CD8-positive, alpha-beta memory T cell (primary cell): ENCODE measurements at places on chromosomes 1 and 21.
A peak's percentile ranks its signal among the peaks of the same experiment; 100 is the strongest.

GRCh38 chr1:53172426-53173128, 24.0 kb upstream of the CPT2 start:
- H3K27ac ChIP-seq, result no peak overlapping the region
- H3K4me1 ChIP-seq, result no peaks in the 10 kb centered on the region
- H3K27me3 ChIP-seq, result peaks cover 9% of the 10 kb centered on the region
- H3K4me3 ChIP-seq, result no peak overlapping the region
- no peaks in the 10 kb centered on the region for H3K36me3 ChIP-seq

DNA sequence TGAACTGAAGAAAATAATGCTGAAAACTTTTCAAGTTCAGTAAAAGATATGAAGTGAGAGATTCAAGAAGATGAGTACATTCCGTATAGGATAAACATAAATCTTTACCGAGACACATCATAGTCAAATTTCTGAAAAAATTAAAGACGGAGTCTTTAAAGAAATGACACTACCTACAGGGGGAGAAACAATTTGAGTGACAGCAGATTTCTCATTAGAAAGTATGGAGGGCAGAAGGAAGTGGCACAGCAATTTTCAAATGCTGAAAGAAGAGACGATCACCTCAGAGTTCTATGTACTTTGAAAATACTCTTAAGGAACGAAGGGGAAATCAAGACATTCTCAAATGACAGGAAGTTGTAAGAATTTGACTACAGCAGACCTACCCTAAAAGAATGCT, 271.2 kb downstream of the ZP4 start:
- no peaks in the 10 kb centered on the region for H3K36me3 ChIP-seq
- H3K27ac ChIP-seq, result no peak overlapping the region
- H3K4me3 ChIP-seq, result no peak overlapping the region
- no peaks in the 10 kb centered on the region for H3K27me3 ChIP-seq
- H3K4me1 ChIP-seq, result no peaks in the 10 kb centered on the region
- no peak for DNase-seq

DNA sequence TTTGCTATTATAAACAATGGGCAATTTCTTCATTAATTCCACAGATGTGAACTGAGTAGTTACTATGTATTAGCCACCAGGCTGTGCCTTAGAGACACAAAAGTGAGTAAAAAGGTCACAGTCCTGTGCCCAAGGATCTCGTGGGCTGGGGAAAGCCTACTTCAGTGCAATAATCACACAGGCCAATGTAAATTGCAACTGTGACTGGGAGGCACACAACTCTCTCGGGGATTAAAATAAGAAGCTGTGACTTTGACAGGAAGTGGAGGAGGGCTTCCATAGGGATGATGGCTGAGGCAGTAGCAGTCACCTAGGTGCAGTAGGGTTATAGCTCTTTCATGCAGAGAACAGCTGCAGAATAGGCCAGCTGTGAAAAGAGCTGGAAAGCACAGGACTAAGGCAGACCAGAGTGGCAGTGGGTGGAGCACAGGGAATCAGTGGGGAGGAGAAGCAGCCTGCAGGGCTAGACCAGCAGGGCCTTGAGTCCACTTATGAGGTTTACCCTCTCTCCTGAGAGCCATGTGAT, 121.9 kb downstream of the MAB21L3 start:
- H3K4me3 ChIP-seq, result no peak overlapping the region
- peaks cover 8% of the 10 kb centered on the region for H3K4me1 ChIP-seq
- no peaks in the 10 kb centered on the region for H3K36me3 ChIP-seq
- H3K27ac ChIP-seq, result no peak overlapping the region
- no peak for DNase-seq

GRCh38 chr1:41754540-41754939, 164.2 kb downstream of the HIVEP3 start:
- H3K27ac ChIP-seq, result no peak overlapping the region
- peaks cover 39% of the 10 kb centered on the region for H3K4me1 ChIP-seq
- no peak overlapping the region for H3K4me3 ChIP-seq
- no peaks in the 10 kb centered on the region for H3K36me3 ChIP-seq
- H3K27me3 ChIP-seq, result no peaks in the 10 kb centered on the region

DNA sequence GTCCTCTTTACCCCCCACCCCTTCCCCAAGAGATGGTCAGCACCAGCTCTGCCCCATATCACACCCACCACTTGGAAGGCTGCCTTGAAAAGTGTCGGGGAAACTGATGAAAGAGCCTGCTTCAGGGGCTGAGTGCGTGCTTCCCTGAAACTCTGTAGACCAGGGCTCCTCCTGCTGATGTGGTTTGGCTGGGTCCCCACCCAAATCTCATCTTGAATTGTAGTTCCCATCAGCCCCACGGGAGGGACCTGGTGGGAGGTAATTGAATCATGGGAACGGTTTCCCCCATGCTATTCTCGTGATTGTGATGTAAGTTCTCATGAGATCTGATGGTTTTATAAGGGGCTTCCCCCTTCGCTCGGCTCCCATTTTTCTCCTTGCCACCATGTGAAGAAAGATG, 36.4 kb downstream of the UBIAD1 start:
- H3K36me3 ChIP-seq, result no peaks in the 10 kb centered on the region
- H3K4me1 ChIP-seq, result no peaks in the 10 kb centered on the region
- no peak for DNase-seq
- H3K27me3 ChIP-seq, result no peaks in the 10 kb centered on the region
- no peak overlapping the region for H3K27ac ChIP-seq

DNA sequence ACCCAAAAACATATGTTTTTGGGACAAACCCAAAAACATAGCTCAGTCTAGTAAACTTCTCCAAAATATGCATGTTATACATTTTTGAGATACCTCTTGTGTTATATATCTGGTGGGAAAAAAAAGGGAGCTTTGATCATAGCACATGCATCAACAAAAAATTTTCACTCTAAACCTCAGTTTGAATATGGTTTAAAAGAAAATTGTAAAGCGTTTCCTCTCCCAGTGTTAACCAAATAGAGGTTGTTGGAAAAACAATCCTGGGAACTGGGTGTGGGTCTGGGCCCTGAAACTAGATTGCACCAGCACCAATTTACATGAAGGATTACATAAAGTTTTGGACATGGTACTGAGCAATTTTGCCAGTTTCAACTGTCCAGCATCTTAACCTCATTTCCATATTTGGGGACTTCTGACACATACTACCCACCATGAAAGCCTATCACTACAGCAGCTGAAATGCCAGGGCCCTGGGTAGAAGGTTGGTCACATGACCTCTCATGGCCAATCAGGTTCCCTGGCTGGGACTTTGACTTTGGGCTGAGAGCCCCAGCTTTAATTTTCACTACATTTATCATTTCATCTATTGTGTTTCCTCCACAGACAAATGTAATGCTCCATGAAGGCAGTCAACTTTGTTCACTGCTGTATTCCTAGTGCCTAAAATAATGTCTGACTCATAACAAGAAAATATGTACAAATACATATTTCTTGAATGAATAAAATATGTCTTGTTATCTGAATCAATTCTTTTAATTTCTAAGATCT, 150.7 kb downstream of the SETD4 start:
- H3K27me3 ChIP-seq, result no peaks in the 10 kb centered on the region
- no peak for DNase-seq
- H3K36me3 ChIP-seq, result no peaks in the 10 kb centered on the region
- no peaks in the 10 kb centered on the region for H3K4me1 ChIP-seq
- H3K4me3 ChIP-seq, result no peak overlapping the region

GRCh38 chr1:231527586-231528171, 790 bp upstream of the TSNAX start:
- peaks cover 3% of the 10 kb centered on the region for H3K36me3 ChIP-seq
- H3K4me3 ChIP-seq, result peak overlapping the region; percentile 77
- peak overlapping the region; percentile 95 for H3K27ac ChIP-seq
- peaks cover 36% of the 10 kb centered on the region for H3K4me1 ChIP-seq

GRCh38 chr1:209404577-209404976, 178.9 kb upstream of the CAMK1G start:
- H3K4me3 ChIP-seq, result no peak overlapping the region
- H3K36me3 ChIP-seq, result no peaks in the 10 kb centered on the region
- H3K4me1 ChIP-seq, result no peaks in the 10 kb centered on the region
- no peaks in the 10 kb centered on the region for H3K27me3 ChIP-seq

DNA sequence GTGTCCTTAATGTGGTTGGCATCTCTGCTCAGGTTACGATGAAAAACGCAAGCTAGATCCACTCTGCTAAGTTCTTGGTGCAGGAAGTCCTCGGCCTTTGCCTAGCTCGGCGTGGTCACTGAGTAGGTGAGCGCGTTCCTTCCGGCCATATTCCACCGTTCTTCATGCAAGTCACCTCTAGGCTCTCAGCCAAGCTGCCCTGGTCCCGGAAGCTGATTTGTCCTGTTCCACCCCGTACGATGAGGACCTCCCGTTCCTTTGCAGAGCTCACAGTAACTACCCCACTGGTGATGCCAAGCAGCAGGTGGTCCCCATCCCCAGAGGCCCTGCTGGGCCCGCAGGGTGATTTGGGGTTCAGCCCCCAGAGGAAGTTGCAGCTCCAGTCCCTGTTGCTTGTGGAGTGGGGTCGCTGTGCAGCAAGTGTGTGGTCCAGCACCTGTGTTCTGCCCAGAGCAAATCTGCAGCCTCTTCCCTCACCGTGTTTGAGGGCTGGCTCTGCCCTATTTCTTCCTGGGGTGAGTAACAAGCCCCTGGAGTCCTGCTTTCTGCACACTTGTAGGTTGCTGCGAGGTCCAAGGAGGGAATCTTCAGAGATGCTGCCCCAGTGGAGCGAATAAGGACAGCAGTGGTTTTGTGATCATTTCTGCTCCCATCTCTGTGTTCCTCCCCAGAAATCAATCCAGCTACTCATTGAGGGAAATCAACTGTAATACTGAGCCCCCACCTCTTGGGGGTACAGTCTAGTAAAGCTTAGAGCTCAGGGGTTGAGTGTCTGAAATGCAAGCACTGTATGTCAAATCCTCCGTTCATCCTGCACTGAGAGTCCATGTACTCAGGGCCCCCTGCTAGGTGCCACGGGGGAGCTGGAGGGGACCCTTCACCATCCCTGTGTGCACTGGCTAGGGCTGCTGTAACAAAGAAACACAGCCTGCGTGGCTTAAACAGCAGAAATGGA, 2.3 kb downstream of the UMODL1 start:
- H3K4me3 ChIP-seq, result no peak overlapping the region
- H3K27me3 ChIP-seq, result no peaks in the 10 kb centered on the region
- no peaks in the 10 kb centered on the region for H3K4me1 ChIP-seq
- H3K36me3 ChIP-seq, result no peaks in the 10 kb centered on the region

- H3K27me3 ChIP-seq, result no peaks in the 10 kb centered on the region
- no peak overlapping the region for H3K27ac ChIP-seq
- DNase-seq, result no peak
- H3K36me3 ChIP-seq, result no peaks in the 10 kb centered on the region
- no peaks in the 10 kb centered on the region for H3K4me1 ChIP-seq
Measured at GRCh38 chr1:223444411-223444810, 51.2 kb downstream of the CCDC185 start.

DNA sequence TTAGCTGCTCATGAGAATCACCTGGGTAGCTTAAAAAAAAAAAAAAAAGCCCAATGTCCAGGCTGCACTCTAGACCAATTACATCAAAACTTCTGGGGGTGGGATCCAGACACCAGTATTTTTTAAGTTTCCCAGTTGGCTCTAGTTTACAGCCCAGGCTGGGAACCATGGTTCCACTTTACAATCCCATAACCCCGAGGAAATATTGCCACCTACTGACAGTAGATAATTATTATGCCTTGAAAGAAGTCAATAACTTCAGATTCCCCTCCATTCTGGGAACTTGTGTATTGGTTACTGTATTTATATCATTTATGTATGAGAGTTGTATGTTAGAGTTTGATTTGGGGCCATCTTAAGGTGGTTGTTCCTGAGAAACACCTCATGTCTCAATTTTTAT, 100.2 kb downstream of the SPATA46 start:
- H3K27me3 ChIP-seq, result no peaks in the 10 kb centered on the region
- no peak for DNase-seq
- H3K27ac ChIP-seq, result no peak overlapping the region
- no peaks in the 10 kb centered on the region for H3K36me3 ChIP-seq
- no peaks in the 10 kb centered on the region for H3K4me1 ChIP-seq

- no peaks in the 10 kb centered on the region for H3K27me3 ChIP-seq
- no peak overlapping the region for H3K4me3 ChIP-seq
- no peaks in the 10 kb centered on the region for H3K4me1 ChIP-seq
- H3K27ac ChIP-seq, result no peak overlapping the region
- H3K36me3 ChIP-seq, result no peaks in the 10 kb centered on the region
Measured at GRCh38 chr21:14271641-14272040, 55.7 kb downstream of the RBM11 start.

DNA sequence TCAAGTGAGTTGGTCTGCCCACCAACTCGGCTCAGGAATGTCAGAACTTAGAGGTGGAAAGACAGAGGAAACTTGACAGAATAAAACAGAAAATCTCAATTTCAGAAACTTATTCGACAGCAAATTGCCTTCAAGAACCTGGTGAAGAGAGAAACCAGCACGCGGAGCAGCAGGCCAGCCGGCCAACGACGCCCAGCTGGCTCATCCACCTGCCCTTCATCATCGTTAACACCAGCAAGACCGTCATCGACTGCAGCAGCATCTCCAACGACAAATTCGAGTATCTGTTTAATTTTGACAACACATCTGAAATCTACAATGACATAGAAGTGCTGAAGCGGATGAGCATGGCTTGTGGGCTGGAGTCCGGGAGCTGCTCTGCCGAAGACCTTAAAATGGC, 350.8 kb upstream of the CAMK1G start:
- no peak for DNase-seq
- no peak overlapping the region for H3K27ac ChIP-seq
- no peaks in the 10 kb centered on the region for H3K4me1 ChIP-seq
- no peak overlapping the region for H3K4me3 ChIP-seq
- H3K36me3 ChIP-seq, result no peaks in the 10 kb centered on the region

DNA sequence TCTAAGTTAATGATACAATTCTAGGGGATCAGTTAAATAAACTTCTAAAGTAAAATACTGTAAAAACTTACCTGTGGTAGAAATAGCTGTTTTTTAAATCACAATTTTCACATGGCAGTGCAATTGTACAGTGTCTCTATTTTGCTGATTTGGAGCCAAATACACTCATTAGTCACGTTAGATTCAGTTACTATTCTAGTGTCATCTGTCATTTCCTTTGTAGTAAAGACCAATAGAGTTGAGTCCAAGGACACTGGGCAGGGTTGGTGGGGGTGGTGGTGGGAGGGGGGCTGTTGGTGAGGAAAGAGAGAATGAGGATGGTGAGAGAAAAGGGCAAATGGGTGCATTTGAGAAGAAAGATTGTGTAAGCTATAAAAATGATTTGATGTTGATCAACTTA, 33.6 kb downstream of the CD55 start:
- peaks cover 18% of the 10 kb centered on the region for H3K4me1 ChIP-seq
- H3K4me3 ChIP-seq, result no peak overlapping the region
- no peak for DNase-seq
- H3K36me3 ChIP-seq, result peaks cover 14% of the 10 kb centered on the region
